ENCODE measurements at places on chromosomes 2 and 18. TPM values are rescaled to one million over a fixed set of nuclear protein-coding genes. Genes with fewer than 3 reads are reported as not detected.

GRCh38 chr2:128490881-128491691, 172.4 kb upstream of the HS6ST1 start:
- H3K4me3 ChIP-seq, result no peak overlapping the region
- H3K36me3 ChIP-seq, result no peaks in the 10 kb centered on the region
- H3K27me3 ChIP-seq, result peaks cover 9% of the 10 kb centered on the region
- no peak for DNase-seq

DNA sequence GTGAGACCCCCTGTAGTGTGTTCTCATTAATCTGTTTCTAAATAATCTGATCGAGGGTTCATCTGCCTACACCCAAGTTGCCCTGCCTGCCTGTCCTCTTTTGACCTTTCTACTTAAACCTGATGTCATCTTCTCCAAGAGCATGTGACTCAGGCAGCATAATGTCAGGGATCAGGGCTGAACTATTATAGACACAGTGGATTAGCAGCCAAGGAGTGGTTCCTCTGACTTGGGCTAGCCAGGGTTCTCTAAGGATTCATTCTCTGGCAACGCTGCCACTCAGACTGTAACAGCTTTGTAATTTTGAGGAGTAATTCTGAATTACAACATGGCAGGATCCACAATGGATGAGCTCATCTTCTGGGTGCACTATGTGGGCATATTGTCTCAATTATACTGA, 124.0 kb downstream of the MDH1 start:
- no peaks in the 10 kb centered on the region for H3K27me3 ChIP-seq
- no peak overlapping the region for H3K4me3 ChIP-seq
- no peaks in the 10 kb centered on the region for H3K4me1 ChIP-seq
- no peak overlapping the region for H3K27ac ChIP-seq
- no peaks in the 10 kb centered on the region for H3K36me3 ChIP-seq

- no peaks in the 10 kb centered on the region for H3K4me1 ChIP-seq
- H3K27ac ChIP-seq, result peak overlapping the region; percentile 82
- DNase-seq, result no peak
- H3K27me3 ChIP-seq, result no peaks in the 10 kb centered on the region
- H3K36me3 ChIP-seq, result peaks cover 62% of the 10 kb centered on the region
Measured at GRCh38 chr2:197399887-197400540, 34.8 kb downstream of the SF3B1 start.

DNA sequence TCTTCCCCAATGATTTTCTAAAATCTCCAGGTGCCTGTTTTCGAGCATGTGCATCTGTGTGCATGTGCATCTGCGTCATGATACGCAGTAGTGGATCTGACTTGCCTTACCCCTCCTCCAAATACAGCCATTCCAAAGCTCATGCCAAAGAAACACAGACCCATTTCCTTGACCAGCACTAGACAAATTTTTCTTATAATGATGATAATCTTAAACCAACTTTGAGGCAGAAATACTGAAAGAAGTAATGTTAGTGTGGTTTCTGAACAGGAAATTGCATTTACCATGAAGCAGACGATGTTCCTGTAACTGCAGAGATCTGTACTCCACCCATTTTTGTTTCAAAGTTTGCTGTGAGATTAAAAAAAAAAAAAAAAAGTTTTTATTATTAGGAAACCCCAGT, 25.6 kb downstream of the CYTIP start:
- H3K36me3 ChIP-seq, result peaks cover 77% of the 10 kb centered on the region
- DNase-seq, result no peak
- H3K27me3 ChIP-seq, result no peaks in the 10 kb centered on the region
- peak overlapping the region; percentile 74 for H3K4me3 ChIP-seq

- DNase-seq, result no peak
- H3K4me1 ChIP-seq, result no peaks in the 10 kb centered on the region
- no peaks in the 10 kb centered on the region for H3K36me3 ChIP-seq
- H3K27me3 ChIP-seq, result peaks cover 5% of the 10 kb centered on the region
- H3K27ac ChIP-seq, result no peak overlapping the region
- no peak overlapping the region for H3K4me3 ChIP-seq
Measured at GRCh38 chr2:59680863-59681262, 872.6 kb downstream of the BCL11A start.

- no peaks in the 10 kb centered on the region for H3K27me3 ChIP-seq
- no peak overlapping the region for H3K27ac ChIP-seq
- no peak overlapping the region for H3K4me3 ChIP-seq
- no peak for DNase-seq
- no peaks in the 10 kb centered on the region for H3K36me3 ChIP-seq
- no peaks in the 10 kb centered on the region for H3K4me1 ChIP-seq
Measured at GRCh38 chr18:48756511-48757226, 194.1 kb downstream of the SMAD7 start.

GRCh38 chr2:196046123-196046917, 22.3 kb downstream of the DNAH7 start:
- no peak overlapping the region for H3K4me3 ChIP-seq
- no peak for DNase-seq
- H3K36me3 ChIP-seq, result no peaks in the 10 kb centered on the region
- no peak overlapping the region for H3K27ac ChIP-seq
- H3K4me1 ChIP-seq, result peaks cover 12% of the 10 kb centered on the region

DNA sequence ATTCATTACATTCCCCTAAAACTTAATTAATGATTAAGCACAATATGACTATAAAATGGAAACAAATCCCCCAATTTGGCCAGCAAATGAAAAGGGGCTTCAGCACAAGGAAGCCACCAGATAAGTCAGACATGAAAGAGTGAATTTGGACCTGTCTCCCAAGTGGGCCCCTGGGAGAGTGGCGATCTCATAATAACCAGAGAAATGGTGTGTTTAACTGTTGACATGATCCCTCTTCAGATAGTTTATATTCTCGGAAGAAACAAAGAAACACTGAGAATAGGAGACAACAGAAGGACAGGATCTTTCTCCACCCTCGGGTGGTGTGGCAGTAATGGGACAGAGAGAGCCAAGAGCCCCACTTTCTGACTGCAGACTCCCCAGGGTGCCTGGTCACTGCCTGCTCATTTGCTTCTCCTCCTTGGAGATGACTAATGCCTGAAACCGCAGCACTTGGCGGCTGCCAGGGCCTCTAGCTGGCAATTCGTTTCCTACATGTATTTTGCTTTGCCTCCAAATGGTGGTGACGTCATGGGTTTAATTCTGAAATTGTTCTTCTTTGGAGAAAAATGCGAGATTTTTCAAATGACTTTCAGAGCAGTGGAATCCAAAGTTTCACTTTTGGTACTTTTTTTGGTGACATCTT, 46.4 kb upstream of the SPP2 start:
- H3K4me1 ChIP-seq, result peaks cover 32% of the 10 kb centered on the region
- no peak overlapping the region for H3K4me3 ChIP-seq
- H3K27ac ChIP-seq, result no peak overlapping the region
- no peaks in the 10 kb centered on the region for H3K27me3 ChIP-seq

DNA sequence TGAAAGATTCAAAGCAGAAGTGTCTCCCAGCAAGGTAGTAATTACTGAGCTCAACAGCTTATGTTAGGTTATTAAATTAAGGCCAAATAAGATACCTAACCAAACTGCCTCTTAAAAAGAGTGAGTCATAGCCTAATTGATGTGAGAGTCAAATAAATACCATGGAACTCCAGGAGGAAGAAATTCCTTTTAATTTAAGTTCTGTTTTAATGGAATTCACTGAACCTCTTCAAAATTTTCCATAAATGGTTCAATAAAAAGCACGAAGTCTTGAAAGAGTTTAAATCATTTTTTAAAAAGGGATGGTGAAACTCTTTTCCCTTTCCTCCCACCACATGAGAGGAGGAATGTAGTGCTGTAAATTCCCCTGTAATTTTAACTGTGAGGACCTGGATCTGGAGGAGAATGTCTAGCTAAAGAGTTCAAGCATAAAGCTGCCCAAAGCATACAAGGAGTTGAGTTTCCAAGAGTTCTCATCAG, 180.8 kb upstream of the MMADHC start:
- no peak overlapping the region for H3K4me3 ChIP-seq
- H3K36me3 ChIP-seq, result no peaks in the 10 kb centered on the region
- no peak for DNase-seq
- no peaks in the 10 kb centered on the region for H3K4me1 ChIP-seq

DNA sequence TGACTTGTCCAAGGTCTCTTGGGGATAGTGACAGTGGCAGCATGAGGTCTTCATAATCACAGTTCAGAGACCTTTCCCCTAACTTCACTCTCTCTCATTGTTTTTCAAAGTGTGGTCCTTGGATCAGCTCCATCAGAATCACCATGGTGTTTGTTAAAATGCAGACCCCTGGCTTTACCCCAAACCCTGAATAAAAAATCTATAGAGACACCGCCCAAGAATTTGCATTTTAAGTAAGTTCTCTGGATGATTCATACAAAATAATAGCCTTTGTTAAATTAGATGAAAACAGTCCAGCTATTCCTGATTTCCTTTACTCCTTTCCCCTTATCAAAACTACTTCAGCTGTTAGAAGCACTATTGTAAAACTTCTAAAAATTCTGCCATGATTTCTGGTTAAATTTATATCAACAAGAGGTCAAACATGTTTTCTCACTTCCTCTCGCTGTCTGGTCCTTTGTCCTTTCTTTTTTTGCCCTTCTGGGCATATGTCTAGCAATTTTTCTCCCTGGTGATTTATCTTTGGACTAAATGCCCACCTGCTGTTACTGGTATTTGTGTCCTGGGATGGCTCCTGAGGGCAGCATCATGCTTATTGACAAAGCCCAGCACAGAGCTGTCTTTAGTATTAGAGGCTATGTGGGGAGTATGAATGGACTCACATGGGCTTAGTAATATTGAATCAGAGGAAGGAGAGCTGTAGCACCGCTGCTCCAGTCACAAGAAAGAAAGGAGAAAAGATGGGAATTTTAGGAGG, 63.4 kb downstream of the LHCGR start:
- no peak overlapping the region for H3K4me3 ChIP-seq
- H3K4me1 ChIP-seq, result no peaks in the 10 kb centered on the region
- no peaks in the 10 kb centered on the region for H3K27me3 ChIP-seq
- H3K36me3 ChIP-seq, result no peaks in the 10 kb centered on the region
- no peak overlapping the region for H3K27ac ChIP-seq

DNA sequence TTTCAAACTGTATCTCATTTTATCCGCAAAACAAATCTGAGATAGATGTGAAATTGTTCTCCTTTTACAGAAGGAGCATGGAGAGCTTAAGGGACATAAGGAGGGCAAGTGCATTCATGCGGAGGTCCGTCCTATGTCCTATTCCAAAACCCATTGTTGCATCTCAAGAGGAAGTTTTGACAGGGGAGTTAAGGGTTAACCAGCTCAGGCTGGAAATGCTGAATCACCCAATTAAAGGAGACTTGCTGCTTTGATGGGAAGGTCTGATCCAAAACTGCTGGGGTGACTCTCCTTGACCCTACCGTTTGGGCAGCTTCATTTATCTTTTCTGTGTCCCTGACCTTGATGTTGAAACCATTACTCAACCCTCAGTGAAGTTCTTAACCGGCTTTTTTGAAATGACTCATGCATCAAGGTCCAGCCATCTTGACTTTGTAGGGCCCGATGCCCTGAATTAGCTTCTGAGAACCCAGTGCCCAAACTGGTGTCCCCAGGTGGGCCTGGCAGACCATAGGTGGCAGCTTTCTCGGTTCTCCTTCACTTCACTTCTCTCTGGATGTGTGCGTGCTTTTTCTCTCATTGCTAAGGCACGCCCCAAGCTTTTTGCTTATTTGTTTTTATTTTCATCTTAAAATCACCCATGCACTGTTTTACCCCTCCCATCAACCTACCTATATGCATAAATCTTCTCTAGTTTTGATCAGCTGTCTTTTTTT, 15.9 kb upstream of the TXNDC2 start:
- peak; percentile 8 for DNase-seq
- peaks cover 48% of the 10 kb centered on the region for H3K27me3 ChIP-seq
- peaks cover 20% of the 10 kb centered on the region for H3K4me1 ChIP-seq

GRCh38 chr18:54269893-54270844, 852 bp downstream of the POLI start:
- H3K36me3 ChIP-seq, result no peaks in the 10 kb centered on the region
- peaks cover 50% of the 10 kb centered on the region for H3K4me1 ChIP-seq
- peak overlapping the region; percentile 81 for H3K4me3 ChIP-seq
- DNase-seq, result peak; percentile 61
- no peaks in the 10 kb centered on the region for H3K27me3 ChIP-seq

DNA sequence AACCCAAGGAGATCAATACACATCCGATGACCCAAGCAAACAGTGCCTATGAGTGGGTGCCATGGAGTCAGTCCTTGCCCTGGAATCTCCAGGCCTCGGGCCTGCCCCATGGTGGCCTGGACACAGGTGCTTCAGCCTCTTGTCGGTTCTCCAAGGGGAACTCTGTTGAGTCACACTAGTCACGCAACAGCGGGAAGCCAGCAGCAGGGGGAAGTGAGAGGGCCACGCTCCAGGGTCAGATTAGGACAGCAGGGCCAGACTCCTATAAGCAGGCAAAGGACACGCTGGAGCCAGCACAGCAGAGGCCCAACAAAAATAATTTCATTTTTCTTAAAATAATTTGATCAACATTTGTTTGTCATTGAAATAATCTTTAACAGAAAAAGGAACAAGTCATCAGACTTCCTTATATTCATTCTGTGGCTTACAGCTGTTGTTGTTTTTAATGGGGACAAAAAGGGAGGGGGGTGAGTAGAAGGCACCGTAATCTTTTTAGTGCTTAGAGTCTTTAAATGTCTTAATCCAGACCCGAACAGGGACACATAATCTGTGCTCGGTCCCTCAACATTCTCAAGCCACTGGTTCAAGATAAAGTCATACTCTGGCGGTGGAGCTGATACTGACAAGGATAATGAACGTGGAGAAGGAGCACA, 16.4 kb upstream of the ARMC9 start:
- H3K36me3 ChIP-seq, result no peaks in the 10 kb centered on the region
- peaks cover 17% of the 10 kb centered on the region for H3K4me1 ChIP-seq
- no peak overlapping the region for H3K27ac ChIP-seq
- H3K27me3 ChIP-seq, result no peaks in the 10 kb centered on the region
- H3K4me3 ChIP-seq, result no peak overlapping the region

DNA sequence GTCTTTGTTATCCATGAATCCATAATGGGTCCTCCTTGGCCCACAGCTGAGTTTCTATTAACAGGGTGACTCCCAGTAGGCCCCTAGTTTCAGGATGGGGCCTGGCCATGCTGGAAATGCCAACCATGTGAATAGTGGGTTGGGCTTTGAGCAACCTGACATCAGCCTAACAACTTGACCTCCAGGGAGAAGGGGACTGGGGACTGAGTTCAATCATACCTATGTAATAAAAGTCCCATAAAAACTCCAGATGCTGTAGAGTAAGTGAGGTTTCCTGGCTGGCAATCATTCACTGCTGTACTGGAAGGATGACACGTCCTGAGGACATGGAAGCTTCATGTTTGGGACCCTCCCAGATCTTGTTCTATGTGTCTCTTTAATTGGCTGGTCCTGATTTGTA, 7.9 kb downstream of the REV1 start:
- no peaks in the 10 kb centered on the region for H3K27me3 ChIP-seq
- peak overlapping the region; percentile 3 for H3K27ac ChIP-seq
- no peak overlapping the region for H3K4me3 ChIP-seq
- H3K4me1 ChIP-seq, result peaks cover 88% of the 10 kb centered on the region

DNA sequence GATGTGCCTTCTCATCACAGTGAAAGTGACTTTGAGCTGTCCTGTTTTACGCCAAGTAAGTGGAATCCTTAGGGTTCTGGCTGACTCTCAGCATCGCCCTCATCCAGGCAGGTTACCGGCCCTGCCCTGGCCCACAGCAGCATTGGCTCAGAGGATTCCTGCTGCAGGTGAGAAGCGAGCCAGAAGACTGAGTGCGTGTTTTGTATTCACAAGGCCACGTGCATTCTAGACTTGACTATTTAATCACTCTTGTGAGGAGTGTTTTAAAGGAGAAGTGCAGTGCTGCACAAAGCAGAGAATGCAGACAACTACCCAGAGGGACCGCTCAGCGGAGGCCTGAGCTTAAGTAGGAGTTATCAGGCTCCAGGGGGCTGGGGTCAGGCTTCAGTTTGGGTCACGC, 48.3 kb downstream of the LAMA3 start:
- H3K4me3 ChIP-seq, result no peak overlapping the region
- H3K27me3 ChIP-seq, result peaks cover 20% of the 10 kb centered on the region
- no peak for DNase-seq

Gene CNOT11
- total RNA-seq, result 59.3 TPM

Gene HOXD12
- total RNA-seq, result not detected

Gene HAAO
- total RNA-seq, result 6.1 TPM

Gene TRMT61B
- total RNA-seq, result 20.5 TPM

Gene IL1R1
- 14.3 TPM for total RNA-seq

Data from activated T-cell treated with anti-CD3 and anti-CD28 coated beads, Interleukin-2, amount 50 U/mL, for 72 hours (primary cell).